ENCODE measurements at places on chromosomes 4 and X.
A peak's percentile ranks its signal among the peaks of the same experiment; 100 is the strongest.

GRCh38 chr4:184596044-184596616 is 53.1 kb downstream of the CASP3 start:
- no peak for DNase-seq

DNA sequence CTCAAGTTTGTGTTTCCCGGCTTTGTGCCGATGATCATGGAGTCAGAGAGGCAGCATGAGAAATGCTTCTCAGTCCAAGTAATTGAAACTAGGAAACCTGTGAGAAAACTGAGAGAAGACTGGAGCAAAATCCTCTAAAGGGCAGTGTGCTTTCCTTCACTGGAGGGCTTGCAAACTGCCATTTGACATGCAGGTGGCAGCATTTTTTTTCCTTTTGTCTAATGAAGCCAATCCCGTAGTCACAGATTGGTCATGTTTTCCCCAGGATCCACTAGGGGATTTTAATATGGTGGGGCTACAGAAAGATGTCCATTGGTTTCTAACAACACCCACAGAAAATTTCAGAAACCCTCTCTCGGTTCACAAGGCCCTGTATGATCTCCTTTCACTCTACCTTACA is 117.4 kb upstream of the NUDT10 start:
- DNase-seq, result no peak

DNA sequence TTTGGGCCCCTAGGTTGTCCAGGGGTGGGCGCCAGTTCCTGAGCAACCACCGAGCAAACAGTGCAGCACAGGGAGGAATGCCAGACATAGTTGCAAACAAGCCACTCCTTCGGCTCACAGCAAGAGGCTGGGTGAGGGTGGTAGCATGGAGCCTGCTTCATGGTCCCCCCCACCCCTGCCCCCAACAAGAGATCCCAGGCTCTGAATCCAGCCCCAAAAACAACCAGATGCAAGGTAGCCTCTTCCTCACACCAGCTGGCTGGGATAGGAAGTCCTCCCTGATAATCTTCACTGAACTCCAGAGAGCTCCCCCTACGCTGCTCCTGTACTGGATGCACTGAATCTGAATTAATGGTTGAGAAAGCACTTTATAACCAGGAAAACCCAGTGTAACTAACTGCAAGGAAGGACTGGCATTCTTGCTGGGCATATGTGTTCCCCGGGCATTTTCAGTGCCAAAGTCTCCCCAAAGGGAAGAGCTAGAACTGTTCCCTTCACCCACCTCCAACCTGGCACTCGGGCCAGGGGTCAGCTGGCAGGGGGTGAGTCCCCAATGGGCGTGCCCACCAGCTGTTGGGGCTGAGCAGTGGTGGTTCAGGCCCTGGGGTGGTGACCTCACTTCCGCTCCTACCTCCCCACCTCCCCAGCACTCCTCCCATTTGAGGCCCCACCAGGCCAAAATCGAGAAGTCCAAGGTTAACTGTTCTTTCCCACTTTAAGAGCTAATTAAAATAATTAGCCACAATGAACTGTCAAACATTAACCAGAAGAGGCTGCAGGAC is 1.5 kb downstream of the ELF4 start:
- DNase-seq, result no peak

GRCh38 chr4:123300222-123301039 is 96.2 kb upstream of the SPRY1 start:
- DNase-seq, result no peak

DNA sequence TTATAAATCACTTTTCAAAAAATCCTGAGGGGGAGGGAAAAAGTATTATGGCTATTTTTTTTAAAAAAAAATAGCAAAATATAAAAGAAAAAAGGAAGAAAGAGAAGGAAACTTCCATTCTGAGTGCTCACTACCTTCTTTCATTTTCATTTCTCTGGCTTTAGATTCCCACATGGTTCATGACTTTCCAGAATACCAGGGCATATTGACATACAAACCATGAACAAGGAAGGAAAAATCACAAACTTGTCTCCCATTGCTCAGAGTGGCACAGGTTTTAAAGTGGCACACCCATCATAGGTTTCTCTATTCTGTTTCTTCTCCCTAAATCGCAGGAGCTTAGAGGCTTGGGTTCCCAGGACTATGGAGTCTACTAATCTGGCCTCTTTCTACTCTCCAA is 136.3 kb upstream of the CXXC4 start:
- DNase-seq, result no peak

DNA sequence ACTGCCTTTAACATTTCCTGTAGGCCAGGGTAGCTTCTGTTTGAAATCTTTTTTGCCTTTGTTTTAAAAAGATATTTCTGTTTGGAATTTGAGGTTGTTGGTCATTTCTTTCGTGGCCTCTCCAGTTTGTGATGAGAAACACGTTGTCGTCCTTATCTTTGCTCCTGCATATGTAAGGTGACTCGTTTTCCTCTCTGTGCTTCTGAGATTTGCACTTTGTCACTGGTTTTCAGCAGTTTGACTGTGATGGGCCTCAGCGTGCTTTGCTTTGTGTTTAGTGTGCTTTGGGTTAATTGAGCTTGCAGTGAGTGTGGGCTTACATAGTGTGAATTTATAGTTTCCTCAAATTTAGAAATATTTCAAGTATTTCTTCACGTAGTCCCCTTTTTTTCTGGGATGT is 81.5 kb downstream of the FAM193A start:
- DNase-seq, result no peak

DNA sequence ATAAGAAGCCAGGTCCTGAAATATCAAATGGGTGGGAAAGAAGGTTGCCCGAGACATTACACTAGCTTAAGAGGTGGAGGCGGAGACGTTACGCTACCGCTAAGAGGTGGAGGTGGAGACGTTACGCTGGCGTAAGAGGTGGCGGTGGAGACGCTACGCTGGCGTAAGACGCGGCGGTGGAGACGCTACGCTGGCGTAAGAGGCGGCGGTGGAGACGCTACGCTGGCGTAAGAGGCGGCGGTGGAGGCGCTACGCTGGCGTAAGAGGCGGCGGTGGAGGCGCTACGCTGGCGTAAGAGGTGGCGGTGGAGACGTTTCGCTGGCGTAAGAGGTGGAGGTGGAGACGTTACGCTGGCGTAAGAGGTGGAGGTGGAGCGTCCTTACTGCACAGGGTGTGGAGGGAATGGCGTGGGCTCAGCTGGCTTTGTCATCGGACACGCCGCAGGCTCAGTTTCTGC is 12.8 kb downstream of the CYP4V2 start:
- DNase-seq, result peak; percentile 27

DNA sequence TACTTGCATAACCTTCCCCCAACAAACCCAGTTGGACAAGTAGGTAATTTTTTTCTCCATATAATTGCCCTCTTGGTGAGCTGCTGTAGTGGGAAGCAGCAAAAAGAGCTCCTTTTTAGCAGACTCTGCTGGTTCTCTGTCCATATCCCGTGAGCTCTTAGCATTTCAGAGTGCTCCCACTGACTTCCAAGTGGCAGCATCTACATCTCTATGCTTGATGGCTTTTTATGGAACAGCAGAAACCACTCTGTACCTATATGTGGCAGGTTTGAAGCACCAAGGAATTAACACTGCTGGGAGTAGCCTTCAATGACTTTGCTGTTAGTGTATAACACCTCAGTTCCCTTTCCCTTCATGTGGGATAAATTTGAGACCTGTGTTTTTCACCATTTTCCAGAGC is 168.4 kb upstream of the NHS start:
- no peak for DNase-seq

DNA sequence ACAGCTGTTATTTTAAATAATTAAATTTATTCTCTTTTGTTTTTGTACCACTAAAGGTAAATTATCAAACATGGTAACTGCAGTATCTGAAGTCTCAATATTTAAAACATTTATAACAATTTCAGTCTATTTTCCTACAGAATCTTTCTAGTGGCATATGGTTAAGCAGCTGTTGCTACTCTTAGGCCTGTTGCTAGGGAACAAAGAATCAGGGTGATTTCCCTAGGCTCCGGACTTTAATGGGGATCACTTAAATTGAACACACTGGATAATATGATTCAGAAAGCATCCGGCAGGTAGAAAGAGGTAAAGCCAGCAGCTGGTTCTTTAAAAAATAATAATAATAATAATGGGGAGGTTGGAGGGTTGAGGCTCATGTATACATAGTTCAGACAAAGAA is 17.6 kb downstream of the FBXO8 start:
- no peak for DNase-seq

Measured in SHP77 treated with DMSO at 0.1 percent for 48 hours (cell line).